Astrocyte (in vitro differentiated cells and primary cell): ENCODE measurements at places on chromosomes 4 and X.
A peak's percentile ranks its signal among the peaks of the same experiment; 100 is the strongest.

DNA sequence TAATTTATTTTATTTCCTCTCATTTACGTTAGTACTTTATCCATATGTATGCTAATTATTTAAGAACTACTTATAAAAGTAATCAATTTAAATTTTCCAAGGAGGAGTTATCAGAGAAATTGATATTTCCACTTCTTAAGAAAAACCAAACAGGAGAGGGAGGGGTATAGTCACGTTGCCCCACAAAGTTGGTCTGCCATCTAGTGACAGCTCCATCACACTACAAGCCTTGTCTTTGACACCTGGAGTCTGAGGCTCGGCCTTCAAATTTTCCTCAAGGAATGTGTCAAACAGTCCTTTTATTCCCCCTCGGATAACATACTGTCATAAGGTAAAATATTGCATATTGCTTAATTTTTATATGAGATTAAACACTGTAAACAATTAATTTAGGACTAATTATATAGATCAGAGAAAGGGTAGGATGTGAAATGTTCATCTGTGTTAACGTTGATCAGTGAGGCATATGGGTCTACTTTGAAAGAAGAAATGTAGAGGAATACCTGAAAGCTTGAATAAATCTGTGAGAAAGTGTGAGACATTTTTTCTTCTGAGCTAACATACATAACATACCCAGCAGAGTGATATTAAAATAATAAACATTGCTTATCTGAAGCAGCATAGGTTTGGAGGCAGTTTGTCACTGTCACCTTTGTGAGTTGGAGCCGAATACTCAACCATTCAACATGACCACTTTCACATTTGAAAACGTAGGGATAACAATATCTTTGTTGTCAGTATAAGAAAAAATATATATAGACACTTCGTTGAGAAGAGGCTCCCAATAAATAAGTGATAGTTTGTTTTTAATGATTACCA, 114.4 kb downstream of the GLRA3 start:
- DNase-seq = peak; percentile 22

DNA sequence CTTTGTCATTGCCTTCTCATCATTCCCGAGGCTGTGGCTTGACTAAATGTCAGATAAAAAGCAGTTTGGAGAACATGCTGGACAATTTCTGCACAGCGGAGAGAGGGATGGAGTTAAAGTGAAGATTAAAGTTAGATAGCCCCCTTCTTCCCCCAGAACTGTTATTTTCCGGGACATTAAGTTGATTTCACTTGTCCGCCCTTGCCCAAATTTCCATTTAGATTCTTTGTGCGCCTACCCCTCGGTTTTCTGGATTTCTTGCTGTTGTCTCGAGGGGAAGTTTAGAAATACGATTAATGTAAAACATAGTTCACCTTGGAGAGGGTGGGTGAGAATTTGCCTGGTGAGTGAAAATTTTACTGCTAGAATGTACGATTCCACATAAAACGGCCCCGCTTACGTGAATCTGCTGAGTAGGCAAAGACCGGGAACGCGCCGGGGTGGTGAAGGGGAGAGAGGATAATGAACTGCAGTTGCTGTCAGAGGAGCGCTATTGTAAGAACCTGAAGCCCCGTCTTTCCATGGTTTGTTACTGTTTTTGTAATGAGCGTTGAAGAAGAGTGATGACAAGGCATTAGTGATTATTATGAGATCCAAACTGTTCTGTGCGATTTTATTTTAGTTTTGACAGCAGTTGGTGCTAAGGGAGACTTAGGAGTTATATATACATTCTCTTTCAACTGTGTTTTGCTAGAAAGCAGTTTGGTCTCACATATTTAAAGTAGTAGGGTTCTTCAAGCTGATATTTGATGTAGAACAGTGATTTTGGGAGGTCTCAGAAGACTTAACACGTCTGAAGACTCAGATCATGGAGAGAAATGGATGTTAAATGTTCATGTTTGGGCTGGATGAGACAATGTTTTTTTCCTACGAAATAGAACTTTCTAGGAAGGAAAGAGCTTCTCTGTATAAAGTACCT, 73.0 kb downstream of the AFF1 start:
- peak; percentile 38 for DNase-seq

- no peak for DNase-seq
Measured at GRCh38 chr4:140028676-140029517, 125.1 kb downstream of the MAML3 start.

- DNase-seq = no peak
Measured at GRCh38 chr4:13703096-13703495, 75.6 kb upstream of the BOD1L1 start.

- DNase-seq = no peak
Measured at GRCh38 chr4:68673143-68673542, 2.7 kb upstream of the UGT2B15 start.

DNA sequence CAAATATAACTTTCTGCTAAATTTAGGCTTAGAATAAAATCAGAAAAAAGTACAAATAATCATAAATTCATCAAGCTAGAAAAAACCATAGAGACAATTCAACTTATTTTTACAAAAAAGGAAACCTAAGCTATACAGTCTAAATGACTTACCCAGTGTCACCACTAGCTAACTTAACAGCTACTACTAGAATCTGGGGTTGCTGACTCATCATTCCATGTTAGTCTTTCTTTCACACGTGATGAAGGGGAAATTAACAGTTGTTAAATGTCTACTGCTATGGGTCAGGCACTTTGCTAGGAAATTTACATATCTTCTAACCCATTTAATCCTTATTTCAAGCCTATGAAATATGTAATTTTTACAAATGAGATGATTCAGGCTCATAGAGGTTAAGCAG, 349.3 kb upstream of the GALNT7 start:
- no peak for DNase-seq

DNA sequence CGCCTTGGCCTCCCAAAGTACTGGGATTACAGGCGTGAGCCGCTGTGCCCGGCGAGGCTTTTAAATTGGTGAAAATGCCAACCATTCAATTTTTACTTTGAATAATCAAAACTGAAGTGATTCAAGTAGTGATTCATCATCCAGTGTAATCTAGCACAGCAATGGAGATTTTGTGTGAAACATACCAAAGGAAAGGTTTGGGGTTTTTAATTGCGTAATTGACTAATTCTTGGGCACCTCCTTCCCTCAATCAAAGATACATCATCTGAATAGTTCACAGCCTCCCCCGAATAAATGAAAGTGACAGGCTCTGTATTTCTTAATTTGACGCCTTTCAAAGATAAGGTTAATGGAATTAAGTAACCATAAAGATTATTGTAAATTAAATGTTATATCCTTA, 69.0 kb downstream of the DMD start:
- no peak for DNase-seq

DNA sequence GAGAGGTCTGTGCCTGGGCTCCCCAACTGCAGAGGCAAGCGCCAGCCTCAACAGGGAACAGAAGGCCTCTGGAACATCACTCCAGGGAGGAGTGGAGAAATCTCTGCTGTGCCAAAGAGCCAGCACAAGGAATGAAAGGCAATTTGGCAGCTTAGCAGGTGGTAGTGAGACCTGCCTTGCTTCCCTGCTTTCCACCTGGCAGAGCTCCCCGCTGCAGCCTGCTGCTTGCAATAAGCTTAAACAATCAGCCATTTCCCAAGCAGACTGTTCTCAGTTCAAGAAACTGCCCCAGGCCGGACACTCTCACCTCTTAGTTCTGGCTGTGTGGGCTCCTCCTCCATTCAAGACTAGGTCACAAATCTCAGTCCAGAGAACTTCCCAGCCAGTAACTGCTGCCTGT, 370.6 kb downstream of the MAGEB5 start:
- DNase-seq = no peak

- no peak for DNase-seq
Measured at GRCh38 chr4:185773419-185773818, 38.6 kb downstream of the SORBS2 start.
